Stimulated activated CD4-positive, alpha-beta T cell treated with anti-CD3 and anti-CD28 coated beads, Interleukin-15, amount 100 ng/mL, for 24 hours (primary cell): ENCODE measurements at places on chromosomes 12 and 14.

DNA sequence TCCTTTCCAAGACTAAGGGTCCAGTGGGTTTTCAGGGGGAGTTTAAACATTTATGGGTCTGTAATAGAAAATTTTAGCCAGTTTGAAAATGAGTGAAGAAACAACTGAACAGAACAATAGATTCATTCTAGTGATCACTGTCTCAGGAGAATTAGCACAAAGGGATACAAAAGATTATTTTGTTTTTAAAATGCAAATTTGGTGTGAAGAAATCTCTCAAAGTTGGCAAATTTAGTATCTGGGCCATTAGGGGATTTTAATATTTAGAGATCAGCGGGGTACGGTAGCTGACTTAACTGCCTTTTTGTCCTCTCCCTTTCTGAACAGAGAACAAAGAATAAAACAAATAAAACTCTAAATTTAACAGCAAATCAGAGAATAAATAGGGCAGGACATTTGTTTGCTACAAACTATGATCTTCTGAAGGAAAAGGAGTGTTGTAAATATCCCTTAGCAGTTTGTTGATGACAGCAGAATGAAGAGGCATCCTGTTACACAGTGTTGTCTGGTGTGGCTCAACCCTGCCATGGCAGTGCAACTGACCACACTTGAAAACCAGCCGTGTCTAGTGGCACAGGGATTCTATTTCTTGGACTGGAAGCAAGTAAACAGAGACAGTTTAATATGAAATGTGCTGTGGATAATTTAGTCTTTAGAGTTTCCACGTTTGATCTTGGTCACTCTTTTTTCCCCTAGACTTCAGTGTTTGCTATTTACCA is 46.3 kb upstream of the LRTM2 start:
- DNase-seq, result no peak

GRCh38 chr12:118290130-118290529 is 82.6 kb downstream of the TAOK3 start:
- DNase-seq, result no peak

DNA sequence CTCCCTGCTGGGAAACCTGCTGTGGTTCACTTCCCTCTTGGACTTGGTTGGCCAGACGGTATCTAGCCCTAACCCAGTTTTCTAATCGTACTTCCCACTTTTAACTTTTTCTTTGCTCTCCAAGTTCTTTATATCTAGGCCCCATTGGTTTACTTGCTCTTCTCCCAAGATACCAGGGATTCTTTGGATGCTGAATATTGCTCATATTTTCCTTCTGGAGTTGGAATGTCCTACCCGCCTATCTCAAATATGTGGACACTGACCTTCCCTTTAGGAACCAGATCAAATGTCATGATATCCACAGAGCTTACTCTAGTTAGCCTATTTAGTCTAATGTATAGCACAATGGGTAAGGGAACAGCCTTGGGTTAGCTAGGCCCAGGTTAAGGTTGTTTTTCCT is 228.6 kb downstream of the DACT1 start:
- DNase-seq, result no peak

GRCh38 chr12:24898185-24898584 is 50.7 kb downstream of the BCAT1 start:
- no peak for DNase-seq

DNA sequence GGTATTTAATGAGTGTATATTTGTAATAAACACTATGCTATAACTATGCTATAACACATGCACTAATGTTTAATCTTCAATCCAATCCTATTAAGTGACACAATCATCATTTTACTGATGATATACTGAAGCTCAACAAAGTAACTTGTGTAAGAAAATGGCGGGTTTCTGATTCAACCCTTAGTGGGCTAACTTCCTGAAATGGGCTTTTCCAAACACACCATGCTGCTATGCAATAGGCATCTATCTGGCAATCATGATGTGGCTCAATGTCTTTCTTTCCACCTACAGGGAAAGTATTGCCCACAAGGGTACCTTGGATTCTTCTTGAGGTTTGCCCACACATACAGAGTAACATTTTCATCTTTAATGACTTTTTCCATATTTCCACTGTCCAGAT is 48.3 kb downstream of the DNAI7 start:
- no peak for DNase-seq

DNA sequence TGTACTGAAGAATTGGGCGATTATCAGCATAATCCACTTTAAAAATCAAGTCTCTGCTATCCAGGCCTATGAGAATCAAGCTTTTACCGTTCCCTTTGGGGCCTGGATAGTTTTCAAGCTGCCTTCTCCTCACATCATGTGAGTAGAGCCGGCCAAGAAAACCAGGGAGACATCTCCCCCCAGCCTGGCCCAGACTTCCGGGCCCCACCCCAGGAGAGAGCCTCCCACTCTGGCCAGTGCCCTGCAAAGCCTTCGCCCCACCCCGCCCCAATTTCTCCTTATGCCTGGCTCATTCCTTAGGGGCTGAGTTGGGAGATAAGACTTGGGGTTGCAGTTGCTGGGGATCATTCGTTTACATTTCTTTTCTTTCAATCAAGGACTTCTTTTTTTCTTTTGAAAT is 1.4 kb upstream of the TMEM132C start:
- no peak for DNase-seq

DNA sequence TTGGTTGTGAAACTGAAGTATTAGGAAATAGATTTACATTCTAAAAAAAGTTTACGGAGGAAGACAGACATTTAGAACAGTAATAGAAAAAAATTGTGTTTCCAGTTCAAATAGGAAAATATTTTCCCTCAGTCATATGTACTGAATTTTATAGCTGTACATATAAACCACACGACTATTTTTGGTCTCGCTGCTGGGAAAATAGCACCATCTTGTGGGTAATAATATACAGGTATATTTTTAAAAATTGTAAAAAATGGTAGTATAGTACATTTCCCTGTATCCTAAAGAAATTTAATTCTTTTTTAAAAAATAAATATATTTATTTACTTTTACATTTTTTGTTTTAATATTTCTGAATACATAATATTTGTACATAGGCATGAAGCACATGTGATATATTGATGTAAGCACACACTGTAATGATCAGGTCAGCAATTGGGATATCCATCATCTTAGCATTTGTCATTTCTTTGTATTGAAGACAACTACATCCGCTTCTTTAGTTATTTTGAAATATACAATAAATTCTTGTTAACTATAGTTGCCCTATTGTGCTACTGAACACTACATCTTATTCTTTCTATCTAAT is 168.6 kb downstream of the ALX1 start:
- no peak for DNase-seq

DNA sequence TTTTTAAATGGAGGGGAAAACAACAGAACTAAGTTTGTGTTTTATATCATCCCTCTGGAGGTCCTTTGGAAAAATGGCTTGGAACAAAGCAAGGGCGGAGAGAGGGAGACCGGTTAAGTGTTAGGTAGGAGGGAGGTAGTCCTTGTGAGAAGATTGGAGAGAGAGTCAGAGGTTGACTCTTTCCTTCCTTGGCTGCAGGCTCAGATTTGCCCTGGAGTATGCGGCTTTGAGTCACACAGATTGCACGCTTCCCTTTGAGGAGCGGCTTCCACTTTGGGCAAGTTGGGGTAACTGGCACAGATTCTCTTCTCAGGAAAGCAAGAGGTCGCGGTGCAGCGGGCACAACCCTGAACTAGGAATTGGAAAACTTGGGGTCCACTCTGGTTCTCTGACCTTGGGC is 9.9 kb downstream of the SOCS2 start:
- DNase-seq, result no peak

DNA sequence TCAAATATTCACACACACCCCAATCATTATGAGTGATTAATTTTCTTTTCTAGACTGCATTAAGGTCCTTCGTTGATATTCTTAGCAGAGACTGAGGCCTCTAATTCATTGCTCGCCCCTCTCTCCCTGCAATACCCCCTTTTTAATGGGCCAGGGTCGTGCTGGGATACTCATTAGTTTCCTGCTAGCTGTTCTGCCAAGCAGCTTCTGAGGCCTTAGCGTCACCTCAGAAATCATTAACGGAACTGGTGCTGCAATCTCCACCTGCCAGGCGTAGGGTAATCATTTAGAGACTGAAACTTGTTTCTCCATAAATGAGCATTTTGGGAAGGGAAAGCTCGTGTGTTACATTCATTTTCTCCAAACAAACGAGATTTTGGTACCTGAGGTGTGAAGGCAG is 1054.7 kb downstream of the GALC start:
- DNase-seq, result no peak

GRCh38 chr14:50342221-50343078 is 30.3 kb downstream of the DMAC2L start:
- DNase-seq, result peak; percentile 55

DNA sequence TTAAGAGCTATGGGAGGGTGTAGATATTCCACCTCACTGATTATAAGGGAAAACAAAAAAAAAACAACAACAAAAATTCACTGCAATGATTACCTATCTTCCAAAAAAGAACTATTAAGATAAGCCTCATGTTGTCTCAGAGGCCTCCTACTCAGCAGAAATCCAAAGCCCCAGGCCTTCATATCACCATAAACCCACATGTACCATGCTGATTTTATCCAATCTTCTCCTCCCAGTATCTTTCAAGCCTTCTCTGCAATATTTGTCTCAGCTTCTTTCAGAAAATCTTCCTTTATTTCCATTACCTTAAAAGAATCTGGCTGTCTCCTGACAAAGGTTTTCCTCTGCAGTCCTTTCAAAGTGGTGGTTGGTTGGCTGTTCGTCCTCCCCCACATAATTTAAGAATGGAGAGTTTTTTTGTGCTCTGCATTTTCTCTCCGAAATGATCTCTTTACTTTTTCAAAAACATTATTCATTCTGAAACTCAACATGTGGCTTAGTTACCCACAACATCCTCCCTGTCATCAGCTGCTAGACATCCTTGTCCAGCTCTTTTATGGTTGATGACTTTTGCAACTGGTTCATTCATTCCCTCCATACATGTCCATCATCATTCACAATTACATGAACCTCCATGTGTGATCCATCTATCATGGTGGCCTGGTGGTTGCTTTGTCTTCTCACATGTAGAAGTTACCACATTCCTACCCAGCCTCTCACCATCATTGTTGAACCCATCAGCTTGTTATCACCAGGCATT is 2.9 kb upstream of the EPYC start:
- no peak for DNase-seq

GRCh38 chr12:108321688-108322087 is 17.4 kb downstream of the CMKLR1 start:
- no peak for DNase-seq

DNA sequence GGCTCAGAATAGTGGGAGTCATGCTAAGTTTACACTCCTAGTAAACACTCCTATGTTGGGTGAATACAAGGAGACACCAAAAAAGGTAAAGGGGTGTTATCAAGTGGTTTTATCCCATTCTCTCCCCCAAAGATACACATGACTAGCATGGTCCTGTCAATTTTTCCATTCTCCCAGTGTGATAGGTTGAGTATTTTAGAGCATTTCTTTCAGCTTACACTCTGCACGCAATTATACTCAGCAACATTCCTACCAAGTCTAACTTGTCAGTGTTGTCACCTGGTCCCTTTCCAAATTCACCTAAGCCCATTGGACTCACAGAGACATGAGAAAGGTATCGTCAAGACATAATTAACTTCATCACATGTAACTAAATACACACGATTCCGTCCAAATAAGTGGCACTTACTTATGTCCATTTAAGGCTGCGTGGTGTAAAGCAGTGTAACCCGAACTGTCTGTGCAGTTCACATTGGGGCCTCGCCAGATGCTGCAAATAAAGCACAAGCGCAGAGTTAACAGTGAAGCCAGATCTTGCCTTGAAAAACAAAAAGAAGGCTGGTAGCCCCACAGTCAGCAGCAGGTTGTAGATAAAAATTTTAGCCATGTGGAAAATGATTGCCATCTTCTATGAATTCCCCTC is 159.7 kb downstream of the ANKS1B start:
- no peak for DNase-seq

GRCh38 chr14:97295108-97295710 is 498.0 kb downstream of the VRK1 start:
- DNase-seq, result no peak

DNA sequence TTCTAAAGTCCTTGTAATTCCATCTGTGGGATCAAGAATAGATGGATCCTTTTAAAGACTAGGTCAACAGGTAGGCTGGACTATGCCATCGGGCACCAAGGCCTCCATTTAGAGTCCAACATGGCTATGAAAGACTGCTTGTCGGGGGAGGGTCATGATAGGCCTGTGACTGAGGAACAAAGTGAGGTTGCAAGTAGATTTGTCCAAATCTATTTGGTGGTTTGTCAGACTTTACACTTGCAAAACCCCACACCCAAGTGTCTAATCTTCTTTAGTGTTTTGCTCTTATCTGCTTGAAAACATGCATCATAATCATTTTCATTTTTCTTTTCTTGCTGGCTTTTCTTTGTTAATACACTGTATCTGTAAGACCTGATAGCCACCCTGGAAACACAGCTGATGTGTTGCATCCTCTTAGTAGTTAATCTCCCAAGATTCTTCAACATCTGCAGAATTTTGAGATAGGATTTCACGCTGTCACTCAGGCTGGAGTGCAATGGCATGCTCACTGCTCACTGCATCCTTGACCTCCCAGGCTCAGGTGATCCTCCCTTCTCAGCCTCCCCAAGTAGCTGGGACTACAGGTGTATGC is 50.3 kb downstream of the TDP1 start:
- DNase-seq, result no peak

DNA sequence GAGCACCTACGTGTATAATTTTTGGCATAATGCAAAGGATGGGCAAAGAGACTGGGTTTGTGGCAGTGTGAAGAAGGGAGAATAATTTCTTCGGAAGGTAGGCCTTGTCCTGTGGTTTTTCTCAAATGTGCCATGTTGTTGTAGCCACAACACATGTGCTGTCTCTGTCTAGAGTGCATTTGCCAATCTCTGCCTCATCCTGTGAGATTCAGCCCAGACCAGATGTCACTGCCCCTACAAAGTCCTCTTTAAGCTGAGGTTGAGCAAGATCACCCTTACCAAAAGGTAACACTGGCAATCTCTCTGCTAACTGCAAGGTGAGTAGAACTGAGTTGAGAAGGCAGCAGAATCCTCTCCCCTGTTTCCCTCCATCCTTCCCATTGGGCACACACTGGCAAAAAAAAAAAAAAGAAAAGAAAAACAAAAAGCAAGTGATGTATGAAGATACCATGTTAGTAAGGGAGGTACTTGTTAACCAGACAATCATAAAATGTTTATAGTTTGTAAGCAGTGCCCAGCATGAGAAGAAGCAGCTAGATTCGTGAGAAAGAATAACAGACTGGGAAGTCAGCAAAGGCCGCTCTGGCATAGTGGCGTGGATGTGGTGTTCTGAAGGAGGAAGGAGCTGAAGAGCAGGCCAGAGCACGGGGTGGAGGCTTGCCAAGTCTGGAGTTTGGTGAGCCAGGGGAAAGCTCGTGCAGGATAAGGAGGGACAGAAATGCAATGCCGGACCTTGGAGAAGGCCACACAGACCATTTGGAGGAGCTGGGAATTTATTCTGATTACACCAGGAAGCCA is 18.9 kb downstream of the DYRK2 start:
- DNase-seq, result no peak

- no peak for DNase-seq
These were observed 33.6 kb upstream of the HIF1A start for GRCh38 chr14:61661471-61662400.

GRCh38 chr12:111997300-111997699 is 15.7 kb downstream of the TMEM116 start:
- DNase-seq, result no peak
